Hindlimb muscle (tissue), 1 donor: ENCODE measurements at places on chromosomes 12 and 14.

- no peak for DNase-seq
These were observed 4.8 kb downstream of the YBX3 start for GRCh38 chr12:10718279-10718821.

GRCh38 chr12:20508962-20509361 is 140.6 kb downstream of the PDE3A start:
- no peak for DNase-seq

DNA sequence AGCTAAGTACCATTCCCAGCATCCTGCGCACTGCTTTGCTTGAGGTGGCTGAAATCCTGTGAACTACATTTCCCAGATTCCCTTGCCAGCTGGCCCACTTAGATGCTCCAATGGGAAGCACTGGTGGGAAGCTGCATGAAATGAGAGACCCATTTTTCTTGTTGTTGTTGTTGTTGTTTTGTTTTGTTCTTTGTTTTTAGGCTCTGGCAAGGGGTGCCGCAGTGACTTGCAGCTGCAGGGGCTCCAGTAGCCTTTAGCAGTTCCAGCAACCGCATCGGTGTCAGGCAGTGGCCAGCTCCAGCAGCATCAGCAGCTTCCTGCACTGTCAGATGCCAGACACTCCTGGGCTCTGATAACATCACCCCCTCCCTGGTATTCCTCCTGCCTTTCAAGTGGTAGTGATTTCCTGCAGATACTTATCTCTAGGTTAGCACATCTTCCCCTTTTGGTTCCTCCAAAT is 8.8 kb upstream of the EGLN3 start:
- DNase-seq, result no peak

- DNase-seq, result no peak
These were observed 4.5 kb downstream of the DHH start for GRCh38 chr12:49089821-49090773.

- DNase-seq, result no peak
These were observed 164.9 kb downstream of the ANO4 start for GRCh38 chr12:100959481-100959880.

DNA sequence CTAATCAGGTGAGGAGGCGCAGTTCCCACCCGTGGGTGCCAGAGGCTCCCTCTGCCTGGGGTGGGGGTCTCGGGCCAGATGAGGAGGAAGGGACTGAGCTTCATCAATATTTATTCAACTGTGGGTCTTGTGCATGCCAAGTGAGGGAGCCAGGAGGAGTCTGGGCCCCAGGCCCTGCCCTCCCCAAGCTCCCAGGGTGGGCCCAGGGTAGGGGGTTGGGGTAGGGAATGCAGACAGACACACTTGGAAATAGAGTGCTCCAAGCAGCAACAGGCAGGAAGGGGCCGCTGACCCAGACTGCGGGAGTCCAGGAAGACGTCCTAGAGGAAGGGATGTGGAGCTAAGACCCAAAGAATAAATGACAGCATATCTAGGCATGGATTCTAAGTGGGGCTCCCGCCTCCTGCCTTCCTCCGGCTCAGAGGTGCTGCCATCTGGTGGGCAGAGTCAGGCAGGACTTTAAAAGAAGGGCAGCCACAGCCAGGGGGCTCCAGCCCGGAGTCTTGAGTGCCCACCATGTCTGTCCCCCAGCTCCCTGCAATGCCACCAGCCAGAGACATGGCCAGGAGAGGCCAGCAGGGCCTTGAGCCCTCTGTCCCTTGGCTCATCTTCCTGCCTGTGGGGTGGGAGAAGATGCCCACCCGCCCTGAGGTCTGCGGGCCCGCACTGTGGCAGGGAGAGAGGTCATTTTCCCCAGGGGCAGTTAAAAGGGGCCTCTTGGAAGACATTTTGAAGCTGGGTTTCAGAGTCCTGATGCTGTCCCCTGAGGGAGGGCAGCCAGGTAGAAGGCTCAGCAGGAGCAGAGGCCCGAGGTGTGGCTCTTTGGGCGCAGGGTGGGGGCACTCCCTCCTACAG is 70.1 kb downstream of the PHETA1 start:
- peak; percentile 48 for DNase-seq

DNA sequence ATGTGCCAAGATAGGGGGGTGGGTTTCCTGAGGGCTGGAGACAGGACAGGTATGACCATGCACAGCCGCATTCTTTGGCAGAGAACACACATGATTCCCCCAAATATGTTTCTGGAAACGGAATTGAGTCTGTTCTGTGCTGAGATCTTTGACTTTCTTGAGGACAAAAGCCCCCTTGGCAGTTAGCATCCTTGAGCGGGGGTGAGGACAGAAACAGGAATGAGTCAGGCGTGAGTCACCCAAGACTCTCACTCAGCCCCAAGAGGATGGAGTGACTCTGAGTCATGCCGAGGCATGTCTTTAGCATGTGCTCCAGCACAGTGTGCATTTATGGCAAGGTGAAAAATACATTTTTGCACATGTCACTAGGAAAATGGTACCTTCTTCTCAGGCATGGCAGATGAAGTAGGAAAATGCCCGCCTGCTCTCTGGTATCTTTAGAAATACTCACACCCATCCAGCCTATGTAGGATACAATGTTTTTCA is 52.1 kb downstream of the DAD1 start:
- no peak for DNase-seq

GRCh38 chr12:20631711-20632110 is 63.4 kb upstream of the SLCO1C1 start:
- DNase-seq, result no peak

DNA sequence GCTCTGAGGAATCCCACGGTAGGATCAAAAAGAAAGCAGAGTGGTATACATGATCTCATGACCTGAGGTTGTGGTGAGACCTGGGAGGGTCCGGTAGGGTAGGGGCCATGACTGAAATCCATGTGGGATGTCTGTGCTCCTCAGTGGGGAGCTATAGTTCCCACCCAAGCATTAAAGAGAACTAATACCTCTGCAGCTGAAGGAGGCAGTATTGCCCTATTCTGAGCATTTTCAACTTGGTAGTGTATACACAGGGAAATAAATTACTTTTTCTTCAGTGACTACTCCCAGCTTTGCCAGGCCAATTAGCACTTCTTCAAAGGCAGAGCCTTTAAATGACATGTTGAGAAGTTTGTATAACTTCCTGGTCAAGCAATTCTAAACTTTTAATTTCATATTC is 613.8 kb downstream of the KCNH5 start:
- no peak for DNase-seq

DNA sequence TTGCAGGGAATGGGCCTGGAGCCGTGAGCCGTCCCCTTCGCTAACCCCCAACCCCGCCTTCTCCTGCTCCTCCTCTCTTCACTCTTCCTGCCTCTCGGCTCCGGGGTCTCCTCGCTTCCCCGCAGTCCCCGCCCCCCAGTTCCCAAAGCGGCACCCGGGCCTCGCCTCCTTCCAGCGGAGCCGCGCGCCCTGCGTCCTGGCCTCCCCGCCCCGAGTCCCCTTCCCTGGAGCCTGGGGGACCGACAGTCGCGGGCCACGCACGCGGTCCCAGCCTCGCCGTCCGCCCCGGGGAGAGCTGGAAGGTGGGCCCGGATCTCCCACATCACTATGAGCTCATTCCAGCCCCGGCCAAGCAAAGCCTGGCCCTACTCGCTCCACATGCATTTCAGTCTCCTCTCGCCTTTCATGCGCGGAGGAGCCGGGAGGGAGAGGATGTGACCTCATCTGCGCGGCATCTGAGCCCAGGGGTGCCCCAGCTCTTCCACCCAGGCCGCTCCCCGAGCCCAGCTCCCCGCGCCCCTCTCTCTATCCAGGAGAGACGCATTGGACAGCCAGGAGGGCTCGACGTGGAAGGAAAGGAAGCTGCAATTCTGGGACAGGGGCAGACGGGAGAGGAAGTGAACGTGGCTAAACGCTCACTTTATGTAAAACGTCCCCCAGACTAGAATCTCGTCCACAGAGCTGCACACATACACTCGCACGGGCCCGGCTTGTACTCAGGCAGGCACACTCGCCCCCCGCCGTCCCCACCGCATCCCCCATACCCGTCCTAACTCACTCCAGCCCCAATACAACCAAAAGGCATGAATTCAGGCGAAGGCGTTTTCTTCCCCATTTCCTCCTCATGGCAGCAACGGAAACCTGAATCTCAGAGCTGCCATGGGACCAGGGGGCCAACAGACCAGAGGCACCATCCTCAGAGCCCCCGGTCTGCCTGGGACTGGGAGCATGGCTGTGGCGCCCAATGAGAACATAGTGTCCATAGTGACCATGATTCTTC is 108.7 kb upstream of the CCND2 start:
- DNase-seq, result peak; percentile 90

- no peak for DNase-seq
These were observed 8.7 kb downstream of the CCND2 start for GRCh38 chr12:4282103-4282891.

DNA sequence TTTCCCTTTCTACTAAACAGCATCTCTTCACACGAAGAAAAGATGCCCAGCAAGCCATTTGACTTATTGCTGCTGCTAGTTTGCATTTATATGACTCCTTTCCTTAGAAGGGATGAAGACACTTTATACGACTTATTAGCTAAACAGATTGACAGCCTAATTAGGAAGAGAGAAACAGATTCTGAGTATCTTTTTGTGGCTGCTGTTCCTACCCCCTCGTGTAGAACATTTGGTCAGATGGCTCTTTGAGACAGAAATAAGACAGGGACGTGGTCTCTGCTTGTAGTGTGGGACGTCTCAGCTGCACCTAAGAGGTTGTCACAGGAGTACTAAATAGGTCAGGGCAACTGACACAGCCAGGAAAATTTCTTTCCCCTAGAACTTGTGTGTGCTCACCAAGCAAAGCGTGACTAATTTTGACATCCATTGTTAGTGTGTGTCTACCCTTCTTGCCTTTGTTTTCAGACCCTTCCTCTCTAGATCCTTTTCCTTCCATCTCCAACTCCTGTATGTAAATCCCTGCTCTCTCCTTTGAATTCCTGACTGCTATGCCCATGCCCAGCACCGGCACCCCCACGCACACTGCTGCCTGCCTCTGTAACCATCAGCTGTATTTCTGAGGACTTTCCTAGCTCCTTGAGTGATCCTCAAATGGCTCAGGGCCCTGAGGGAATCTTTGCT is 83.2 kb downstream of the DAD1 start:
- no peak for DNase-seq

- DNase-seq, result no peak
These were observed 13.2 kb upstream of the KRT78 start for GRCh38 chr12:52862023-52862422.

DNA sequence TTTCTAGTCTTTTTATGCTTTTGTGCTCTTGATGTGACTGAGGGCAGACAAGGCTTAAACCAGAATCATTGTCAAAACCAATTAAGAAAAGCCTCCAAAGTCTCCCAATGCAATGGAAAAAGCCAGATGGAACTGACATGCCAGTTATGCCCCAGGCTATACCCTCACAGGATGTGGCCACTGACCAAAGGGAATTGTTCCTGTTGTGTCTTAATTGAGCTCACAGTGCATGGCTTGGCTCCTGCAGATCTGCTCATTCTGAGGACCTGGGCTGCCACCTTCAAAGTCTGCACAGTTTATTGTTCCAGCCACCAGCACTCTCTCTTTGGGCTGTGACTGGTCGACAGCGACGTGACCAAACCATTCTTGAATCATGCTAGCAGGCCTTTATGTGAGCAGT is 17.1 kb upstream of the BICD1 start:
- no peak for DNase-seq

GRCh38 chr12:32367381-32367780 is 32.0 kb upstream of the FGD4 start:
- DNase-seq, result no peak

GRCh38 chr12:108482717-108483212 is 32.3 kb upstream of the FICD start:
- DNase-seq, result no peak

- no peak for DNase-seq
These were observed 70.7 kb upstream of the DDX11 start for GRCh38 chr12:31002999-31003398.

GRCh38 chr12:12582895-12583303 is 20.2 kb upstream of the DUSP16 start:
- DNase-seq, result no peak

- DNase-seq, result no peak
These were observed 98.9 kb downstream of the DENND5B start for GRCh38 chr12:31491841-31492598.

DNA sequence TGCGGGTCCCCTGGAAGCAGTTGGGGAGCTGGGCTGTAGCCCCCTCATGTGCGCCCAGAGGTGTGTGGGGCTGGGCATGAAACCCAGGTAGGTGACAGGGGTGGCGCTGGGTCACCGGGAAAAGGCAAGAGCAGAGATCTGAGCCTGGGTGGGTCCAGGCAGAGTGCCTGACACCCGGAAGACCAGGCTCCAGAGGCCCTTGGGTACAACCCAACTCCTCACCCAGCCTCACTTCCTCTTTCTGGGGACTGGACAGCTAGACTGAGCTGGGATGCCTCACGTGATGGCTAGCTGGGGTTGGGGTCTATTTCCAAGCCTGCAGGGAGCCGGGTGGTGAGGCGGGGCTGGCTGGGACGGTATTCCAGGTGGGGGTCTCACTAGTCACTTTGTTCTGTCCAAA is 16.3 kb upstream of the CYP46A1 start:
- no peak for DNase-seq

GRCh38 chr14:37270629-37271028 is 72.9 kb downstream of the MIPOL1 start:
- DNase-seq, result no peak

- no peak for DNase-seq
These were observed 13.7 kb downstream of the SLC25A47 start for GRCh38 chr14:100336618-100337530.

- DNase-seq, result no peak
These were observed 8.5 kb downstream of the RDH12 start for GRCh38 chr14:67710209-67710608.

DNA sequence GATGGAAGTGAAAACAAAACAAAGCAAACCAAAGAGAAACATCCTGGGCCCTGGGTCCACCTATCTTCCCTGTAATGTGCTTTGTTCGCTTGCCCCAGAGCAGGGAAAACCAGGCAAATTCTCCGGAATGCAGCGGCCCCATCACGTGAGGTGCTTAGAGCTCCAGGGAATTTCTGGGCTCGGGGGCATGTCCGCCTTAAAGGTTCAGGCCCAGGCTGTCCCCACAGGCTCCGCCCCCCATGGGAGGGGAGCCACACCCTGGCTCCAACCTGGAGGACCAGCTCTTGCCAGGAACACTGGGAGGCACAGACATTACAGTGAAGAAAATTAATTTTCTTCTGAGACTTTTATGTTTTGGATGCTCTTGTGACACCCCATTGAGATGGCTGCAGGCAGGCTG is 69.9 kb downstream of the RBM19 start:
- no peak for DNase-seq

GRCh38 chr12:82619644-82620043 is 67.1 kb upstream of the TMTC2 start:
- no peak for DNase-seq

GRCh38 chr12:89918172-89918846 is 209.7 kb upstream of the ATP2B1 start:
- DNase-seq, result no peak

DNA sequence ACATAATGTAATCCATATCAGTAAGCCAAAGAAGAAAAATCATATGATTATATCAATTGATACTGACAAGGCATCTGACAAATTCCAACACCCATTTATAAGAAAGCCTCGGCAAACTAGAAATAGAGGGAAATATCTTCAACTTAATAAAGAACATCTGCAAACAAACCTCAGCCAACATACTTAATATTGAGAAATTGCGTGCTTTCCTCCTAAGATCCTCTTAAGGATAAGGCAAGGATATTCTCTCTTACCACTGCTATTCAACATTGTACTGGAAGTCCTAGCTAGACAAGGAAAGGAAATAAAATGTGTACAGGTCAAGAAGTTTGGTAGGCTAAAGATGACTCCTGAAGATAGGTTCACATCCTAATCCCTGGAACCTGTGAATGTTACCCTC is 115.9 kb downstream of the DERA start:
- peak; percentile 14 for DNase-seq

GRCh38 chr12:8993827-8994226 is 4.5 kb downstream of the KLRG1 start:
- DNase-seq, result no peak
